ENCODE measurements at places on chromosomes 6 and 20. TPM values are rescaled to one million over a fixed set of nuclear protein-coding genes. Genes with fewer than 3 reads are reported as not detected.

SPINT4 gene
- total RNA-seq, result not detected

GINS1 gene
- total RNA-seq, result 9.8 TPM

FOXC1 gene
- 4.1 TPM for total RNA-seq

C20orf144 gene
- 0.41 TPM for total RNA-seq

UNC5CL gene
- under 0.01 TPM for total RNA-seq

ENPP1 gene
- 0.41 TPM for total RNA-seq

IPCEF1 gene
- 10.6 TPM for total RNA-seq

ORC3 gene
- 40.8 TPM for total RNA-seq

GPR6 gene
- 7.3 TPM for total RNA-seq

MAP3K7 gene
- 38.7 TPM for total RNA-seq

EYA4 gene
- 0.41 TPM for total RNA-seq

SMPDL3A gene
- total RNA-seq, result 13.0 TPM

ESR1 gene
- under 0.01 TPM for total RNA-seq

PAX1 gene
- total RNA-seq, result not detected

RPS6KA2 gene
- total RNA-seq, result 24.9 TPM

NPEPL1 gene
- 10.2 TPM for total RNA-seq

FBXO5 gene
- total RNA-seq, result 8.6 TPM

PXDC1 gene
- 7.3 TPM for total RNA-seq

PPP1R14C gene
- total RNA-seq, result 59.1 TPM

TUBB2B gene
- total RNA-seq, result 5,262 TPM

TCF21 gene
- not detected for total RNA-seq

FAM8A1 gene
- total RNA-seq, result 56.7 TPM

DCDC2 gene
- 2.4 TPM for total RNA-seq

SLC12A5 gene
- 18.8 TPM for total RNA-seq

RHAG gene
- 0.41 TPM for total RNA-seq

BTN1A1 gene
- total RNA-seq, result not detected

MLN gene
- not detected for total RNA-seq

SNAP91 gene
- total RNA-seq, result 108 TPM

CLDN20 gene
- total RNA-seq, result not detected

GABRR1 gene
- total RNA-seq, result not detected

C20orf141 gene
- total RNA-seq, result not detected

HLA-DQA2 gene
- total RNA-seq, result not detected

LPA gene
- 1.2 TPM for total RNA-seq

CAGE1 gene
- total RNA-seq, result not detected

SYNGAP1 gene
- total RNA-seq, result 35.1 TPM

BAK1 gene
- total RNA-seq, result 2.9 TPM

IER3 gene
- total RNA-seq, result 2.4 TPM

TMC2 gene
- total RNA-seq, result 4.5 TPM

TMX4 gene
- 42.4 TPM for total RNA-seq

Measured in frontal cortex (tissue), 4 donors.